ENCODE measurements at places on chromosomes 11 and 22.

GRCh38 chr22:49331223-49331815 is 496.4 kb downstream of the BRD1 start:
- DNase-seq = no peak

DNA sequence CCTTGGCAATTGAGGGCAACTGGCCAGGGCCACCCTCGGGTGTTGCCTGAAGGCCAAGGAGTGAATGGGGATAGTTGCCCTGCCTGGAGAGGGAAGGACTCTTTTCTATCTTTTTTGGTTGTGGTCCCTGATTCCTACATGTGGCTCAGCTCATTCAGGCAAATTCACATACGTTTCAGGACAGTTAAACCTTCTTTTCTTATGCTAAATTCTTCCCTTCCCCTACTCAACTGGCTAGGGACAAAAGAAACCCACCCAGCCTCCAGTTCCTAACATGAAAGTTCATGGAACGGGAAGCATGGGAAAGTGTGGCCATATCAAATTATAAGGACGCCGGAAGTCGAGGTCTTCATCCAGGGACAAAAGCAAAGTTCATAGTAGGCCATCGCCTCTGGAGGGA is 26.3 kb upstream of the APLNR start:
- DNase-seq = no peak

DNA sequence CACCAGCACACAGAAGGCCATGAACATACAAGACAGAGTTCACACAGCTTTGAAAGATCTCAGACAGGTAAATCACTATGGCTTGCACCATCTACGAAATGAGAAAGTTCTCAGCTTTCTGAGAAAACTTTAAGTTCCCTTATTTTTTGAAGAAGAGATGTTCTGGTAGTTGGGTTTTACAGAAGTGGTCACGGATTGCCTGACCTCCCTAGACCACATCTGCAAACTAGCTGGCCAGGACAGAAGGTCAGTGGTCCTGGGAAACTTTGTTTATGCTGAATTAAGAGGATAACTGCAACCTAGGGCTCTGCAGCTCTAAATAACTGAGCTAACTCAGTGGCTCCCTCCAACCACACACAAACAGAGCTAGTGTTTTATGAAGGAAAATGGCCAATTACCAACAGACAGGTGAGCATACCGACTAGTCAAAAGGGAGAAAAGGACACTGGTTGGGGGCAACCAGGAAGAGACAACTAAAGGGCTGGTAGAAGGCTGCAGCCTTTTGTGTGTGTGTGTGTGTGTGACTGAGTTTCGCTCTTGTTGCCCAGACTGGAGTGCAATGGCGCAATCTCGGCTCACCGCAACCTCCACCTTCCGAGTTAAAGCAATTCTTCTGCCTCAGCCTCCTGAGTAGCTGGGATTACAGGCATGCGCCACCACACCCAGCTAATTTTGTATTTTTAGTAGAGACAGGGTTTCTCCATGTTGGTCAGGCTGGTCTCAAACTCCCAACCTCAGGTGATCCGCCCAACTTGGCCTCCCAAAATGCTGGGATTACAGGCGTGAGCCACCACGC is 8.5 kb upstream of the SCN2B start:
- no peak for DNase-seq

DNA sequence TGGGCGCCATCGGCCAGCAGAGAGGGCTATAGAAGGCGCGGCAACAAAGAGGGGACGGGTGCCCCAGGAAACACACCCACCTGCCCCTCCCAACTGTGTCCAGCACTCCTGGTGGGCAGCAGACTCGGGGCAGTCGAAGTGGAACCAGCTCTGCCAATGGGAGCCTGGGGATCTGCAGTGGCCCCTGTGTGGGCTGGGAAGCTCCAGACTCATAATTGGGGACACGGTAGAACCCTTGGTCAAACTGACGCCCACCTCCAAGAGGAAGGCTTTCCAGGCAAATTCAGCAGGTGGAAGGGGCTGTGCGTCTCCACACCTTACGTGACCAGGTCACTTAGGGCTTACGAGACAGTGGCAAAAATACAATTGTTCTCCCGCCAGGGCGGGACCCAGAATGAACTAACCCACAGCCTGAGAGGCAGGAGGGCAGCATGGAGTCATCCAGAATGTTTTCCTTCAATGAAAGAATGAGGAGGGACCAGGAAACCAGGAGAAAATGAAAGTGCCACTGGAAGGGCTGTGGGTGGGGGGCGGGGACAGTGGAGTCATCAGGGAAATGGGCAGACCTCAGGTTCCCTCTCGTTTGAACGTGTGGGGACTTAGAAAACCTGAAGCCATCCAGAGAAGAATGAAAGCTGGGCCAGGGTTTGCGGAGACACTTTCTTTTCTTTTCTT is 53.2 kb upstream of the SHANK2 start:
- no peak for DNase-seq

GRCh38 chr11:12205330-12205729 is 94.9 kb downstream of the MICAL2 start:
- DNase-seq = no peak

- DNase-seq = no peak
Observed at GRCh38 chr22:23520863-23521440, 59.1 kb downstream of the IGLL1 start.

GRCh38 chr11:68043349-68044144 is 4.7 kb downstream of the TCIRG1 start:
- no peak for DNase-seq

Measured in stimulated activated naive CD8-positive, alpha-beta T cell treated with anti-CD3 and anti-CD28 coated beads, Interleukin-15, amount 100 ng/mL, for 72 hours (primary cell).